Left renal cortex interstitium (tissue), 4 donors: ENCODE measurements at places on chromosomes 6 and 20.

DNA sequence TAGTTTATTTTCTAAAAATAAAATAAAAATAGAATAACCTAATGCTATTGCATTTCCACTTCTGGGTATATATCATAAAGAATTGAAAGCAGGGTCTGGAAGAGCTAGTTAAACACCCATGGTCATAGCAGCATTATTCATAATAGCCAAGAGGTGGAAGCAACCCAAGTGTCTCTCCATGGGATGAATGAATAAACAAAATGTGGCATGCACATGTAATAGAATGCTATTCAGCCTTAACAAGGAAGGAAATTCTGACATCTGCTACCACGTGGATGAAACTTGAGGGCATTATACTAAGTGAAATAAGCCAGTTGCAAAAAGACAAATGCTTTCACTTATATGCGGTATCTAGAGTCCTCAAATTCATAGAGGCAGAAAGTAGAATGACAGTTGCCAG lies 130.8 kb downstream of the TIAM2 start:
- no peak for DNase-seq

DNA sequence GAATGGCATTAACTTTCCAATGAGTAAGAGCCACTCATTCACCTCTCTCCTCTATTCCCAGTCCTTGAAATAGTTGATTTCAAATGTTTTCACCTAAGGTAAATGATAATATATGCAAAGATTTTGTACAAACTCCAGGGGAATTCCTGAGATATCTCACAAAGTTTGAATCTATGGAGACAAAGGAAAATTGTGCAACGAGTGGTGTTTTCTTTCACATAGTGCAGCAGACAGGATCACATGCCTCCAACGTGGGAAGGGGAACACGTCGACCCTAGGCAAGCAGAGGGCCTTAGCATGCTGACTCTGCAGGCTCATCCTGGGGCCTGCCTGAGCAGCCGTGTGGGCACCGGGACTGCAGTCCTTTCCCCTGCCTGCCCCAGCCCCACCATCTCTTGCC lies 195.6 kb upstream of the THBS2 start:
- DNase-seq, result no peak

DNA sequence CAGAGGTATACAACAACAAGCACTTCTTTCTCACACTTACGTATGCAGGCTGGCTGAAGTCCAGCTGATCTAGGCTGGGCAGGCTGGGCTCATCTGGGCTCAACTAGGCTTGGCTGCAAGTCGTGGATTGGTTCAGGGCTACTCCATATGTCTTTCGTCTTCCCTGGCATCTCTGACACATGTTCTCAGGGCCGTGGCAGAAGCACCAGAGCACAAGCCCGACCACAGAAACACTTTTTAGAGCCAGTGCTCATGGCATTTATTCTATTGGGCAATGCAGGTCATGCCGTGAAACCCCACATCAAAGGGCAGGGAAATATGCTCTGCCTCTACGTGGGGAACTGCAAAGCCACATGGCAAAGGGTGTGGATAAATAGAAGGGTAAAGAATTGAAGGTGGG lies 93.8 kb downstream of the RIN2 start:
- no peak for DNase-seq

DNA sequence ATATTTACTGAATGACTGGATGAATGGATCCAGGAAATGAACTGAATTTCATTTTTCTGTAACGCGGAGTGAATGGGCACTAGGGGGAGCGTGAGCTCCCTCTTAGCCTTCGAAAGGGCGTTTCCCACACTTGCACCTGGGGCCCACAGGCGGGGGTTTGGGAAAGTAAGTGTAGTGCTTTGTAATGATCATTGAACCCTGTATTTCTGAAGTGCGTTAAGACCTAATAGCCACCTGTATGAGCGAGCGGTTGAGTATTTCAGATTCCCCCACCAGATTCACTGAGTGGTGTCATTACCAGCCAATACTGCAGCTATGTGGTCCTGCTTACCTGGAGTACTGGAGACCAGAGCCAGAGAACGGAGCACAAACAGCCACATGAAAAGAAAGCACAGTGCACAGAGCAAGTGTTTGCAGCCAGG lies 10.5 kb downstream of the SYTL3 start:
- no peak for DNase-seq

- DNase-seq, result no peak
Measured at GRCh38 chr6:110874880-110875547, 429 bp downstream of the AMD1 start.

GRCh38 chr6:93059911-93060310 lies 359.4 kb downstream of the EPHA7 start:
- DNase-seq, result no peak
